ENCODE measurements at places on chromosomes 7 and 10.

- DNase-seq, result no peak
These were observed 54.7 kb downstream of the LRRC72 start for GRCh38 chr7:16581286-16581685.

- no peak for DNase-seq
These were observed 201.3 kb downstream of the ARL4A start for GRCh38 chr7:12888717-12889116.

DNA sequence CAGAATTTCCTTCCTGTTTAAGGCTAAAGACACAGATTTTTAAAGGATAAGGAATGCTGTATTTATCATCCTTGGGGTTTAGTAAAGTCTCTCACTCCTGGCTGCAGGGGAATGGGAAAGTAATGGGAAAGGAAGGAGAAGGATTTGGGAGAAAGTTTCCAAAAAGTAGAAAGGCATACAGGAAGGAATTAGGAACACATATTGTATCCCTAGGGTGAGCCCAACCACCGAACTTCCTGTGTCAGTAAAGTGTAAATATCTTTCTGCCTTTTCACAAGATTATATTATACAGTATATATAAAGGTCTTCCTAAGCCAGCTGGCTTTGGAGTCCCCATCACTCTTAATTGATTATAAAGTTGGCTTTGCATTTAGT, 12.0 kb upstream of the UBE2D1 start:
- DNase-seq, result no peak

DNA sequence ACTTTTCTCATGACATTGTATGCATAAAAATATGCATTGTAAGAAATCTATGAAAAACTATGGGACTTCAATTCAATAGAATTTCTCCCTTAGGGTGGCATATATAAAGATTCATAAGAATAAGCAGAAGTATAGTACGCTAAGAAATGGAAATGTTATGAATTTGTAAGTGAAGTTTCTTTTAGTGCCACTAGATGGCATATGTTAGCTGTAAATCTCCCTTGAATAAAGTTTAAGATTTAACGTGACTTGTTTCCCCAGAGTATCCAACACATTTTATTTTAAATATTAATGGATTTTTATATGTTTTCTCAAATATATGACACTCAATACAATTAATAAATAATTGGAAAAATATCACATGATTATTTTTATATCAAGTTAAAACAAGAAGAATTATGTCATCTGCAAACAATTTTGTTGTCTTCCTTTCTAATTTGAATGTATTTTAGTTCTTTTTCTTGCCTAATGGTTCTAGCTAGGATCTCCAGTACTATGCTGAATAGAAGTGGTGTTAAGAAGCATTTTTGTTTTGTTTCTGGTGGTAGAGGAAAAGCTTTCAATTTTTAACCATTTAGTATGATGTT, 287.2 kb downstream of the HGF start:
- DNase-seq, result no peak

- no peak for DNase-seq
These were observed 53.4 kb downstream of the PPP1R3C start for GRCh38 chr10:91579329-91579985.

GRCh38 chr7:17660116-17660515, 280.2 kb downstream of the SNX13 start:
- no peak for DNase-seq

DNA sequence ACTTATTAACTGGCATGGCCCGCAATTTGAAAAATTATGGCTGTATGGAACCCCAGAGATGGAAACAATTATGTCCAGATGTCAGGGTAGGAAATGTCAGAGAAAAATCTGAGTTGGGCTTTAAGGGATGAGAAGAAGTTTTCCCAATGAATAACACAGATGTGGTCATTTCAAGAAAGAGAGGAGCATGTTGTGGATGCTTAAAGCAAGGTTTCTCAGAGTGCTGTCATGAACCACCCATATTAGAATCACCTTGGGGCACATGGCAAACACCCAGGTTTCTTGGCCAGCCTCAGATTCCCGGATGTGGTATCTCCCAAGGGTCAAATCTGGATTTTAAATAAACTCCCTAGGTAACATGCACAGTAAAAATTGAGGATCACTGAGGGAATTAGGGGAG, 43.6 kb downstream of the LAMB4 start:
- no peak for DNase-seq
